ENCODE measurements at places on chromosomes 12 and 14. TPM values are rescaled to one million over a fixed set of nuclear protein-coding genes. Genes with fewer than 3 reads are reported as not detected.
A peak's percentile ranks its signal among the peaks of the same experiment; 100 is the strongest.

DNA sequence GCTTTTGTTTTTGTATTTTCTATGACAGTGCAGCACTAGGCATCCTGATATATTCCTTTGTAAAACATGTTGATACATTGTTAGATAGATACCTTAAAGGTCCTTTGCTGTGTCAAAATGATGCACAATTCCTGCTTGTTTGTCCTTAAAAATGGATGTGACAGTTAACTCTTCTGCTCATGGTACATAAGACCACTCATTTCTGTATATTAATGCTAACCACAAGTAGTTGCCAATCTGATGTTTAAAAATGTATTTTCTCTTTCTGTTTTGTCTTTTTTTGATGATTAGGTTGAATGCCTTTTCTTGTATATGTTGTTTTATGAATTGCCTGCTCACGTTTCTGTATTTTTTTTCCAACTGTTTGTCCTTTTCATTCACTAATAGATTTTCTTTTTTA is 35.1 kb downstream of the ATF7IP start:
- DNase-seq: no peak

GRCh38 chr14:96501217-96501739 is 904 bp upstream of the PAPOLA start:
- DNase-seq: no peak

- DNase-seq: no peak
These were observed 107.0 kb downstream of the ATXN7L3B start for GRCh38 chr12:74644681-74645080.

- DNase-seq: no peak
These were observed 98.6 kb downstream of the TNFAIP2 start for GRCh38 chr14:103221781-103222358.

GRCh38 chr12:109524466-109525278 is 47.2 kb downstream of the UBE3B start:
- DNase-seq: no peak

DNA sequence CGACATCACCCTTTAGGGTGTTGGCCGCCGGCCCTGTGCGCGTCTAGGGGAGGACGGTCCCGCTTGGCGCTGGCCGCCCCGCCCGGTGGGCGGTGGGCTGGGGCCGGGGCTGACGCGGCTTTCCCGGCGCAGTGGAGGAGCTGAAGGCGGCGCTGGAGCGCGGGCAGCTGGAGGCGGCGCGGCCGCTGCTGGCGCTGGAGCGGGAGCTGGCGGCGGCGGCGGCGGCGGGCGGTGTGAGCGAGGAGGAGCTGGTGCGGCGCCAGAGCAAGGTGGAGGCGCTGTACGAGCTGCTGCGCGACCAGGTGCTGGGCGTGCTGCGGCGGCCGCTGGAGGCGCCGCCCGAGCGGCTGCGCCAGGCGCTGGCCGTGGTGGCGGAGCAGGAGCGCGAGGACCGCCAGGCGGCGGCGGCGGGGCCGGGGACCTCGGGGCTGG is 3.6 kb downstream of the TNFAIP2 start:
- DNase-seq: peak; percentile 83

- DNase-seq: no peak
These were observed 35.6 kb upstream of the ANKS1B start for GRCh38 chr12:100020370-100020769.

DNA sequence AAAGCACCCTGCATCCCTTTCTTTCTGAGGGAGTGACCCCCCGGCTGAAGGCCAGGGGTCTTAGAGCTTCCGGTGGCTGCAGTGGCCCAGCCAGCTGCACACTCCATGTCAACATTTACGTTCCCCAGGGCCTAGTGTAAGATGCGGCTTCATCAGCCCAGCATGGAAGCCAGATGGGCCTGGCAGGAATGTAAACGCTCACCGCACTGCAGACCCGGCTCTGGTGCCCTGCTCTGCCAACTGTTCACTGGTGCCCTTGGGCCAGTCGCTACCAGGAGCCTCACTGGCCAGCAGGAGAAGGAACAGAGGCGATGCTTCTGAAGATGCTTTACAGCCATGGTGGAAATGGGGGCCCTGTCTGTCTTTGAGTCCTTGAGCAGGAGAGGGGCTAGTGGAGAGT is 8.6 kb upstream of the TMEM119 start:
- DNase-seq: no peak

GRCh38 chr14:104689109-104689880 is at the start of gene INF2:
Gene INF2 (plus strand): TSS chr14:104689618. CDS start chr14:104701366, 11,748 bp downstream.
- peak; percentile 58 for DNase-seq

DNA sequence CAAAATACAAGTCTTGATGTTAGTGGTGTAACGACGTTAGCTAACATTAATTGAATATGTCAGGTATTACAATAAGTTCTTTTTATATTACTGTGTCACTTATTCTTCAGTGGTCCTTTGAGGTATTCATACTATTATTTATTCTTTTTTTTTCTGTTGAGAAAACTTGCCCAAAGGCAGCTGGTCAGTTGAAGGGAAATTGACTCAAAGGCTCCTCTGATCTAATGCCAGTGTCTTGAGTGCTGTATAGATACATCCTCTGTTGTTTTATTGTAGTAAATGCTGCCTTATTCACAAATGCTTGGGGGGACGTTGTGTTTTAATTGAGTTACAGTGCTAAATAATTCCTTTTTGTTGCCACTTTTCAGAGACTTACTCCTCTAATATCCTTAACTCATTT is 23.0 kb downstream of the SCYL2 start:
- no peak for DNase-seq

The KCNC2 gene
- total RNA-seq: 1.4 TPM

The SLC17A8 gene
- total RNA-seq: 0.66 TPM

The C14orf180 gene
- total RNA-seq: 0.29 TPM
